ACHN (cell line): ENCODE measurements at places on chromosomes 16 and 17.

- DNase-seq, result peak; percentile 97
Observed at GRCh38 chr16:72474501-72475123, 302.7 kb upstream of the PMFBP1 start.

DNA sequence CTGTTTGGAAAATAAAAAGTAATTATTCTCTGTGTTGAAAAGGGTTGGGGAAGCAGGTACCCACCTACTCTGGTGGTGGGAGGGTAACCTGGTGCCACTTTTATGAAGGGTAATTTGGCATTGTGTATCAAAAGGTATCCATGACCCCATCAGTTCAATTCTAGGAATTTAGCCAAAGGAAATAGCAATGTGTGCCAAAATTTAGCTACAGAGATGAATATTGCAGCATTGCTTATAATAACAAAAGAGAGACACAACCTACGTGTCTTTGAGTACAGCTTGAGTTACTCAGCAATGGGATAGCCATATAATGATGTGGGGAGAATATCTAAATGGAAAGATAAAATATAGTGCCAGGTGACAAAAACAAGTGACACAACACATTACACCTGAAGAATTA is 170.7 kb downstream of the NTN1 start:
- no peak for DNase-seq

DNA sequence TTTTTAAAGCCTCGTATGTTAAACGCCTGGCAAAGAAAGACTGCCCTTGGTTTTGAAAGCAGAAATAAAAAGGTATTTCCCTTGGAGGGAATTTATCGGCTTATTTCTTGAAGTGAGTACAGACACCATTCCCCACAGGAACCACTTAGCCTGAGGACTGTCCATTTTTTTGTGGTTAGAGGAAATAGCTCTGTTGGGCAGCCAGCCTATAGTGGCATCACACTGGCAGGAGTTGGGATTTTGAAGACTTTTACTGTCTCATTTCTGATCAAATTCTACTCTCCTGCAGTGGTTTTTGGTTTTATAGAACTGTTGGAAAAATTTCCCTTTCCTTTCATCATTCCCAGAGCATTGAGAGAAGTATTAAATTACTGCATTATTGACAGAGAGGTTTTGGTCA is 34.1 kb upstream of the CDC6 start:
- no peak for DNase-seq

- DNase-seq, result no peak
Observed at GRCh38 chr16:88919936-88920335, 53.5 kb upstream of the PABPN1L start.

DNA sequence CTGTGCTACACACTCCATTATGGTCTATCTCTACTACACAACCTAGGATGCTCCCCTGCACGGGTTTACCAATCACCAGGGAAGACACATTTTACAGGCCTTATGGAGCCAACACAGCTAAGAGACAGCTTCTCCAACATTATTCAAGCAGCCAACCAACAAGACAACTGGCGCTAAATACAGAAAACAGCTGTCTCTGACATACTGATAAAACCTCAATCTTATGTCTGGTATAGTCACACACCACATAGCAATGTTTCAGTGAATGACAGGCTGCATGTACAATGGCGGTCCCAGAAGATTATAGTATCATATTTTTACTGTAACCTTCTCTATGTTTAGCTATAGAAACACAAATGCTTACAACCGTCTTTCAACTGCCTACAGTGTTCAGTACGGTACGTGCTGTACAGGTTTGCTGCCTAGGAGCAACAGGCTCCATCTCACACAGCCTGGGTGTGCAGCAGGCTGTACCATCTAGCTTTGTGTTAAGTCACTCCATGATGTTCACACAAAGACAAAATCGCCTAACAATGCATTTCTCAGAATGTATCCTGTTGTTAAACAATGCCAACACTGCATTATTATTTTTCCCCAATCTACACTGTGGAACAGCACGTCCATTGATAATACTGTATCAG is 10.9 kb downstream of the USP22 start:
- no peak for DNase-seq
